Cerebellar nuclear complex (tissue), 1 donor: ENCODE measurements at places on chromosomes 11 and 22.

DNA sequence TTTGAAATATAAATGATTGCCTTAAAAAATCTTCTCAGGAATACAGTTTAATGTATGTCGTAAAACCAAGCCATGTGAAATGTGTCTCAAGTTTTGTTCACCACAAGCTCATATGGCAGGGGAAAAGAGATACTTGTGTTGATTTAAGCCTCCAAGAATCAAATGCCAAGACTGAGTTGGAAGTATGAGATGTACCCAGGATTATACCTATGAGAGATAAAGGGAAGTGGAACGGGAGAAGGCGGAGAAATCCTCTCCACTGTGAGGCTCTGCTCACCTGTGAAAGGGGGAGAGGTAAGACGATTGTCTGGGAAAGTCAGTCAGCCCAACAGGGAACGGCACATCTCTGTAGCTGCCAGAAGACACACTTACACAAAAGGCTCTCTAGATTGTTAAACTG is 124.8 kb downstream of the TRPC6 start:
- no peak for DNase-seq

- no peak for DNase-seq
Measured at GRCh38 chr11:94593030-94593429, 25.9 kb downstream of the PIWIL4 start.

DNA sequence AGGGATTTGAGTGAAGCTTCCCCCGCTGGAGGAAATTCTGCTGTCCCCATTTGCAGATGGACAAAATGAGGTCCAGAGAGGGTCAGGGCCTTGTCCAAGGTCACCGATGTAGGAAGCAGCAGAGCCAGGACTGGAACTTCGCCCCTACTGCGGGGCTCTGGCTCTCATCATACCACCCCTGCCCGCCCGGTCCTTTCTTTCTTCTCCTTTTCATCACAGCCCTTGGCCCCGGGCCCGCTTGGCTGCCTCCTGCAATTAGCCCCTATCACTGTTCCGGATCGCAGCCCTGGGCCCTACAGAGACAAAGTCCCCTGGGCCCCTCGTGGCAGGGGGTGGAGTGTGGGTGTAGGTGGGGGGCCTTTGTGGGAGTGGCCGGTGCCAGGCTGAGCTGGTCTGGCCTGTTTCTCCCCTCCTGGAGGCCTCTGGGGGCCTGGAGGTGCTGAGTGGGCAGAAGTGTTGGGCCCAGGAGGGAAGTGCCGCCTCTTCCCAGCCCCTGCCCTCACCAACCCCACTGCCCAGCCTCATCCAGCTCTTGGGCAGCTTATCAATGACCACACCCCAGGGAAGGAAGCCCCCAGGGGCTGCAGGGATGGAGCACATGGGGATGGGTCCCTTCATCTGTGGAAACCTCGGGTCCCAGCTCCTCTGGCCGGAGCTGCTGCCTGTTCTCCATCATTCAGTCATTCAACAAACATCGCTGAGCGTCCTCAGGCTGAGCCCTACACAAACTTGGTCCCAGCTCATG is 3.4 kb downstream of the EMID1 start:
- DNase-seq, result no peak

- no peak for DNase-seq
Measured at GRCh38 chr11:69554849-69555248, 73.4 kb downstream of the LINC01488 start.

DNA sequence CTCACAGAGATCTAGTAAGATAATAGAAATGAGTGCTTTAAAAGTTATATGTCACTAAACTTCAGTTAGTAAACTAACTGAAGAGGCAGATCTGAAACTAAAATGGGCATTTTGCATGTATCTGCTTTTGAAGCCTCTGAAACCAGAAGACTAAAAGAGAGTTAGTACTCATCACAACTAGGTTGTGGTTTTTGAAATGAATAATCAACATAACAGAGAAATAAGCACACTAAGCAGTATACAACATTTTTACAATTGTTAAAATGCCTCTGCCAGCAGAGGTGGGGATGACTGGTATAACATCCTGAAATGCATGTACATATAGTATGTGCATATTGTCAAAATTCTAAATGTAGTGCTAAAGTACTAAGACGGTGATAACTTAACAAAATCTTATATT is 564.5 kb downstream of the DLG2 start:
- DNase-seq, result no peak

GRCh38 chr11:66579017-66579606 is 10.7 kb upstream of the CTSF start:
- no peak for DNase-seq

GRCh38 chr11:45021692-45022141 is 71.0 kb upstream of the TP53I11 start:
- DNase-seq, result no peak

DNA sequence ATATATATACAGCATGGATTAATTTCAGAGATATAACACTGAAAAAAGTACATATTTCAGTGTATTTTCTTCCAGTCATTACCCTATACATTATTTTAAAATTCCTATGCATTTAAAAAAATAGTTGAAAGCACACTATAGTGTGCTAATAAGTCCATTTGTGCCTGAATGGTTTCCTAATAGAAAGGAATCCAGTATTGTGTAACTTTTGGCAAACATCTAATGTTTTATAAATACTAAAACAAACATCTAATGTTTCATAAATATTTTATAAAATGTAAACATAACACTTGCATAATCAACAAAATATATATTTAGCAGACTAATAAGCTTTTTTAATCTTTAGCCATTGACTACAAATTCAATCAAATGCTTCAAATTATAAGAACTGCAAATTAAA is 126.6 kb upstream of the FIBIN start:
- DNase-seq, result no peak

DNA sequence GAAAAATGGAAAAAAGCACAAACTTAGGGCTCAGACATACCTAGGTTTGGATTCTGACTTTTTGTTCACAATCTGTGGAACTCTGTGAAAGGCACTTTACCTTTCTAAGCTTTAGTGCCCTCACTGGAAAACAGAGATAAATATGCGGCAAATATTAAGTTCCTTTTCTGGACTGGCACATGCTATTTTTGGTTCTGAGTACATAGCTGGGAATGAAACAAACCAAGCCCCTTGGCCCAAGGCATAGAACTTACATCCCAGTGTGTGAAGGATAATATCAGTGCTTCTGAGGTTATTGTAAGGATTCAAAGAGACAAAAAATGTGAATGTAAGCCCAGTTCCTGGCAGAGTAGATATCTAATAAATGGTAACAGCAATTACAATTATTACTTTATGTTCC is 227.5 kb downstream of the ADAMTS15 start:
- no peak for DNase-seq

- DNase-seq, result no peak
Measured at GRCh38 chr11:15963266-15963665, 393.1 kb downstream of the SOX6 start.

DNA sequence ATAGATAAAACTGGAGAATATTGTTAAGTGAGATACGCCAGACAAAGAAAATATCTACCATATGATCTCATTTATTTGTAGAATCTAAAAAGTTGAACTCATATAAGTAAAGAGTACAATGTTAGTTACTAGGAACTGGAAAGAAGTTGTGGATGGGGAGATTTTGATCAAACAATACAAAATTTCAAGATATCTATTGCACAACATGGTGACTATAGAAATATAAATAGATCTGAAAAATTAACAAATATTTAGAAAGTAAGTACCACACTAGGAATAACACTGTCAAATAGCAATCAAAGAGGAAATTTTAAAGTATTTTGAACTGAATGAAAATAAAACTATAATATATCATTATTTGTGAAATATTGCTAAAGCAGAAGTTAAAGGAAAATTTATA is 437.2 kb downstream of the AASDHPPT start:
- DNase-seq, result no peak

DNA sequence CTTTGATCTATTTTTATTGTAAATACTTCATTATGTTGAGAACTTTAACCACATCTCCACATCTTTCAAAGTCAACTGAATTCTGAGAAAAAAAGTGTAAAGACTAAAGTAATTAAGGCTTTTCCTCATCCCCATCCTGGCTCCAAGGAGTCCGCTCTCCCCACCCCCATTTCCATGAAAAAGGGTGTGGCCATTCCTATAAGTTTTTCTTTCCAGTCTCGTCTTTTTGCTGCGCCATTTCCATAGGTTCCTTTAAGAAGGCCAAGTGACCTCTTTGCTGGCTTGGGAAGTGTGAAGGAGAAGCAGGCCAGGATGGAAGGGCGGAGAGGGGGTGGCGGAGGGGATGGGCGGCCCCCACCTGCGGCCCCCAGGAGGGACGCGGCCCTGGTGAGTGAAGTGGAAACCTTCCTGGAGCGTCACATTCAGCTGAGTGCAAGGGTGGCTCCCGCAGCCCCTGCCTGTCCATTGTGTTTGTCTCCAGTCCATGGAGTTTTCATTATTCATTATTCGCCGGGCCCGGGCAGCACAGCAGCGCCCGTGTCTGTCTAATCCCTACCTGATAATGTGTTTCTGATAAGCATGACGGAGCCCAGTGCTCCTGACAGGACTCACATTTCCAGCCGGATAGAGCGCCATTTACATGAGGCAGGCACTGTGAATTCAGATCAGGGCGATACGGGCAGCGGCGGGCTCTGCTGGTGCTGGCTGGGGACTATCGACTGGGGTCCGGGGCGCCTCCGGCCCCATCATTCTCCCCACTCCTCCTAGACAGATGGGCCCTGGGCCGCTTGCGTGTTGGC is 739.8 kb downstream of the OPCML start:
- no peak for DNase-seq

GRCh38 chr11:35413598-35413997 is 5.8 kb downstream of the SLC1A2 start:
- no peak for DNase-seq

DNA sequence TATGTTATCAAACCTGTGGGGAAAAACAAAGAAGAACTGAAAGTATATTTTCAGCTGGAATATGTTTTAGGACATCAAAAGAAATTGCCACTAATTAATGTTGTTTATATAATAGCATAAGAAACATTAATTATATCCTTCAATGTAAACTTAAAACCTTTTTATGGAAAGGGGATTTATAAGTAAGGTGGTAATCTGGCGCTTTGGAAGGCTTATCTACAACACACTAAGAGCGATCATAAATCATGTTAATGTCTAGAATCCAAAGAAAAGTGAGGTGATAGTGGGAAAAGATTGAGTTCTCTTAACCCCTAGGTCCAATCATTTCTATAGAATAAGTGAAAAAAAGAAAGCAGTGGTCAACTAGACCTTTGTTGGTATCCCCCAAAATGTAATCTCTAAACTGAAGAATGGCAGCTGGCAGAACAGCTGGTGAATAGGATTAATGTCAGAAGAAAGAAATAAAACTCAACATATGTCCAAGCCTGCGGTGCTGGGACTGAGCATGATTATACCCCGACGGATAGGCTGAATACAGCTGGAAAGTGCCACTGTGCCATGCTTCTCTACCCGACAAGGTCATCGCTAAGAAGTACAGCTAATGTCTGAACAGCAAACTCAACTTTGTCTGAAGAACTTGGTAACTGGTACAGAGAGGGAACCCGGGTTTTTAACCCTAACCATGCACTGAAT is 64.0 kb downstream of the SOX6 start:
- no peak for DNase-seq

GRCh38 chr11:360326-361280 is 8.7 kb upstream of the B4GALNT4 start:
- DNase-seq, result no peak
